ENCODE measurements at places on chromosomes 7 and 10.

- DNase-seq, result no peak
Observed at GRCh38 chr7:38881947-38882684, 26.9 kb downstream of the VPS41 start.

DNA sequence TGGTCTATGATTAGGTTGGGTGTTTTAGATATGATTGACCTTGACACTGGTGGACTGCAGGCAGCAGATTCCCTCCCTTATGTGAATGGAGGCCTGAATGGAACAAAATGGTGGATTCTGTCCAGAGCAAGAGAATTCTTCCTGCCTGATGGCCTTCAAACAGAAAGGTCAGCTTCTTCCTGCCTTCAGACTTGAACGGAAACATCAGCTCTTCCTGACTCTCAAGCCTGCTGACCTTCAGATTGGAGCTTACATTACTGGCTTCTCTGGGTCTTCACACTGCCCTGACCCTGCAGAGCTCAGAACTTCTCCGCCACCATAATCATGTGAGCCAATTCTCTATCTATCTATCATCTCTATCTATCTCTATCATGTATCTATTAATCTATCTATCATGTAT lies 111.6 kb downstream of the RAMP3 start:
- DNase-seq, result no peak

DNA sequence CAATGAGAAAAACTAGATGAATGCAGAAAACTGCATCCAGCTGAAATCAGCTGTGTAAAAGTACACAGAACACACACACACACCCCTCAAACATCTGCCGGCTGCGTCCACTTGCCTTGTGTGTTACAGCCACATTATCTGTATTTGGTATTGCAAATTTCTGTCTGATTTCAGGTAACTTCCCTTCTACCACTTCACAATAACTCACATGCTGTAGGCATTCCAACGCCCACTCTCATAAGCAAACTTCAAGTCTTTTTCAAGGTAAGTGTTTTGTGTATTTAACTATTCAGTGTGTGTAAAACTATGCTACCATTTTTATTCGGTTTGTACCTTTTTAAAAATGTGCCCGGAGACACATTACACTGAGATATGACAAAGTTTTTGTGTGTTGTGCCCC lies 594.2 kb downstream of the SORCS1 start:
- no peak for DNase-seq

- DNase-seq, result no peak
Observed at GRCh38 chr10:71127773-71128172, 84.6 kb upstream of the UNC5B start.

DNA sequence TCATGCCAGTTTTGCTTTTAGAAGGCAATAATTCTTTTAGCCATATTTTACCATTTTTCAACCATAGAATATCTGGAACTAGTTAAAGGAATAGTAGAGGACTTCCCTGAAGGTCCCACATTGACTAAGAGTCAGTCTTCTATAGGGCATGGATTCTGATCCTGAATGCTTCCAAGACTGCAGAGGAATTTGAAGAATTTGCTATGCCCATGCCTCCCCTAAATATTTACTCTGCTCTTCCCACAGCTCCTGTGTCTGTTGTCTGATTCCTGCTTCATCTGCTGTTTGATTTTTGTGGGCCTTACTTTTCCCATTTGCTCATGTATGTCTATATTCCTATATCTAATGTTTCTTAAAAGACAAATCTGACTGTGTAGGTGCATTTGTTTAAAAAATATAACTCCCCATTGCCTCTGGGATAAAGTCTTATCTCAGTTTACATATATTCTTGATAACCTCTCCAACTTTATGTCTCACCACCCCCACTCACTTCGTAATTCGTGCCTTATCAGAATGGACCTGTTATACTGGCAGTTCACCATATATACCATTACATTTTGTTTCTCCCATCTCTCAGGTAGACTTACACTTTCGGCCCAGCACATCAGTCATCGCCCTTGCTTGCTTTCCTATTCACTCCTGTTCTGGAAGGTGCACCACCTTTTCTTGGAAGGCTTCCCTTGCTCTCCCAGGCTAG lies 33.9 kb downstream of the LRRC4 start:
- no peak for DNase-seq

DNA sequence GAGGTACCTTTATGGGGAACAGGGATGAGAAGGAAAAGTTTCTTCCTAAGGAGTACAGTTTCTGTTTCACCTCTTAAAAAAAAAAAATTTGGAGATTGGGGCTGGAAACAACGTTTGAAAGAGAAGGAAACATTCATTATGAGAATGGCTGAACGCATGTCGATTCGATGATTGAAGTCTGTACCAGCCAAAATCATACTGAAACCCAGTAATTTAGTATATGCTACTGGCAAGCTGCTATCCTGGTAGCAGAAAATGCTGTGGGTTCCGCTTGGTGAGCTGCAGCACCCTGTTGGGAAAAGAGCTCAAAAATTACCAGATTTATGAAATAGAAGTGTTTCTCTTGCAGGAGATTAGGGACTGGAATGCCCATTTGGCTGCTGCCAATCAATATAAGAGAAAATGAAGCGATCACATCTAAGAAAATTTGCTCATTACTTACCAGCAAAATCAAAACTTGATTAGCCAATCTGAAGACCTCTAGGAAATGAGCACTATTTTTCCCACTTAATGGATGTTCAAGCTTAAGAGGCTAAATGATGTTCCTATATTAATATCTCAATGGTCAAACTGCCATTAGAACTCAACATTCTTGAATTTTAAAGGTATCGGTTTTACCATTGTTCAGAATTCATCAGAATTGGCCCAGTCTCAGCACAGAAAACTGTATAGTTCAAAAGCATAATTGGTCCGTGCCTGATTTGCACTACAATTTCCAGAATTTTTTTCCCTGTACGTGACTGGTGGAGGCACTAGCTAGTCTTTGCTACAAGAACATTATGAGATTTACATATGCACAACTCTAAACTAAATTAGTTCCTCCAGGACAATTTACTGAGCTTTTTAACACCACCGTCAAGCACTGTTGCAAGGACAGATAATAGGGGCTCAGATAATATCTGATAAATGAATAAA lies 1.2 kb upstream of the ITGB1 start:
- DNase-seq, result no peak

- peak; percentile 72 for DNase-seq
Observed at GRCh38 chr7:151814400-151815009, 62.4 kb downstream of the PRKAG2 start.

- no peak for DNase-seq
Observed at GRCh38 chr7:47513741-47514241, 68.1 kb downstream of the TNS3 start.

DNA sequence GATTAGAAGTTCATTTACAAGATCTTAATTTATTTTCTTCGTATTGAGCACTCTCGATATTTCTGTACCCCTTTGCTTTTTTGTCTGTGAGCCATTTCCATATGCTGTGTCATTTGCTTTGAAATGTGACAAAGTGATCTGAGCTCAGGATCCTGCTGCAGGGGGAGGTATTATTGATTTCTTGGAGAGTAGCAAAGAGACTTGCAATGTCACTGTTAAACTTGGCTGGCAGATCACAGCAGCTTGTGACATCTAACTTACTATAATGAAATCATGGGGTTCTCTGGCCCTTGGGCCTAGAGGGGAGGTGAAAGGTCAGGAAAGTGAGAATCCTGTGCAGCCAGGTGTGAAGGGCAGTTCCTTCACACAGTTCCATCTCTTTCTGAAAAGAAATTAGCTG lies 923.4 kb downstream of the REEP3 start:
- DNase-seq, result no peak

- DNase-seq, result no peak
Observed at GRCh38 chr7:114303301-114303700, 111.3 kb upstream of the FOXP2 start.

DNA sequence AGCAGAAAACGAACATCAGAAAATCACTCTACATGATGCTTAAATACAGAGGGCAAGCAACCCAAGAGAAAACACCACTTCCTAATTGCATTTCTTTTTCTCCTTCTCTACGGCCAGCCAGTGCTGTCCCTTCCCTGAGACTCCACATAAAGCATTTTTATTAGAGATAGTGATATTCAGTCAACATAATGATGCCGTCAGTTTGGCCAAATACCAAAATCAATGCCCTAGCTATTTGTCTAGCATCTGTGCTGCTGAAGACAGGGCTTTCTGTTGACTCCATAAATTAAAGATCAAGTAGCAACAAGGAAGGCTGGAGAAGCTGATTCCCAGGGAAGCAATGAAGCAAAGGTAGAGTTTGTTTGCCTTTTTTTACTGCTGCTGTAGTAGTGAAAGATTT lies 1024.9 kb downstream of the REEP3 start:
- no peak for DNase-seq

- DNase-seq, result no peak
Observed at GRCh38 chr10:69734797-69735468, 66.8 kb upstream of the COL13A1 start.

GRCh38 chr7:5217851-5218331 lies 27.9 kb downstream of the WIPI2 start:
- DNase-seq, result no peak

DNA sequence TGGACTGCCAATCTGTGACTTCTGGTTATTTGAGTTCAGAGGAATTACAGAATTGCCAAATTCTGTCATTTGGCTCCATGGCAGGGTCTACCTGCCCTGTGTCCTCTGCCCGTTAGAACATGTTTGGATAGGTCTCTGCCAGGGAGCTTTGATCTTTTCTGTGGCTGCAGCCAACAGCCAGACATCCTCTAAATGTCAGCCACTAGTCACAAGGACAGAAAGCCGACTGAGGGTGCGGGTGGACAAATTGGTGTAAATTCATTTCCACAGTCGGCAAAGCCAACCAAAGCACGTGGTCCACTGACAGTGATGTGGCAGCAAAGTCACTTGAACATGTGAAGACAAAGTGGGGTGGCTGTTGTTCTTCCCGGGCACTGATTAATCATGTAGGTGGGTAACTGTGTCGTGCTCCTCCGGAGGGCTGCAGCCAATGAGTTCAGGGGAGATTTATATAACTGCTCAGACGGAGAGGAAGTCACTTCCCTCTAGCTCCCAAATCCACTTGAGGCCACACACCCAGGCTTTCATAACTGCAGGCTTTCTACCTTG lies 26.7 kb upstream of the CAMK1D start:
- no peak for DNase-seq

DNA sequence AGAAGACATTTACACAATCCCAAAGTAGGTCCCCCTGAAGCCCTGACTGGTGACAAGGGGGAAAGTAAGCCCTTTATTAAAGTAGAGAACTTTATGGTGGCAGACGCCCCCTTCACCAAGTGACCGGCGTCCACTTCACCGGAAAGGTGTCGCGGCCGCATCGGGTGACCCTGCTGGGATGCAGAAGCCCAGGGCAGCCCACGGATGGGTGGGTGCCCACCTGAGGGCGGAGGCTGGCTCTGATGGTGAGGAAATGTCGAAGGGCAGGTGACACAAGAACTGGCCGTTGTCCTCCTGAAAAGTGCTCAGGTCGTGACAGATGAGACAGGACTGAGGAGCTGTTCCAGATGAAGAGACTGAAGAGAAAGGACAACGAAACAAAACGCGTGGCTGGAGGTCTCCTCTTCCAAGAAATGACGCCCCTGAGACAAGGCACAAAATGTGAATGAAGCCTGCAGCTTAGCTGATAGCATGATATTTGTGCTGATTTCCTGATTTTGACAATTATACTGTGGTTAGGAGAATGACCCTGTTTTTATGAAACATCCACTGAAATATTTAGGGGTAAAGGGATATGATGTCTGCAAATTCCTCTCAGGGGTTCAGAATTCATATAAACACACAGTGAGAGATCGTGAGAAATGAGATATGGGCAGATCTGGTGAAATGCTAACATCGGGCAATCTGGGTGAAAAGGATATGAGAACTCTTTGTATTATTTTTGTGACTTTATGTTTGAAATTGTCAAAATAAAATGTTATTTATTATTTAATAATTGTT lies 123.9 kb downstream of the PRKAG2 start:
- DNase-seq, result no peak

DNA sequence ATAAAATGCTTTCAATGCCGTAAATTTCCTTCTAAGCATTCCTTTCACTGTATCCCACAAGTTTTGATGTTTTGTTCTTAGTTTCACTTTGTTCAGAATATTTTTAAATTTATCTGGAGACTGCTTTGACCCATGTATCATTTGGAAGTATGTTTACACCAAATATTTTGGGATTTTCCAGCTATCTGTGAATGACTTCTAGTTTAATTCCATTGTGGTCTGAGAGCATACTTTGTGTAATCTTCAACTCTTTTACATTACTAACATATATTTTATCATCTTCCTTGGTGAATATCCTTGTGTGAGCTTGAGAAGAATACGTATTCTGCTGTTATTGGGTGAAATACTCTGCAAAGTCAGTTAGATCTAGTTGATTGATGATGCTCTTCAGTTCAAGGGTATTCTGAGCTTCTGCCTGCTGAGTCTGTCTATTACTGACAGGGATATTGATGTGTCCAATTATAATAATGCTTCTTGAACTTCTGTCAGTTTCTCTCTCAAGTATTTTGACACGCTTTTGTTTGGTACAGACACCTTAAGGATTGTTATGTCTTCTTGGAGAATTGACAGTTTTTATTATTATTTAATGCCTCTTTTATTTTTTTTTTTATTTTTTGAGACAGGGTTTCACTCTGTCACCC lies 31.6 kb downstream of the MKLN1 start:
- DNase-seq, result no peak

- DNase-seq, result no peak
Observed at GRCh38 chr10:77620731-77621130, 16.9 kb downstream of the KCNMA1 start.

GRCh38 chr7:18762189-18762588 lies 266.6 kb downstream of the HDAC9 start:
- DNase-seq, result no peak

DNA sequence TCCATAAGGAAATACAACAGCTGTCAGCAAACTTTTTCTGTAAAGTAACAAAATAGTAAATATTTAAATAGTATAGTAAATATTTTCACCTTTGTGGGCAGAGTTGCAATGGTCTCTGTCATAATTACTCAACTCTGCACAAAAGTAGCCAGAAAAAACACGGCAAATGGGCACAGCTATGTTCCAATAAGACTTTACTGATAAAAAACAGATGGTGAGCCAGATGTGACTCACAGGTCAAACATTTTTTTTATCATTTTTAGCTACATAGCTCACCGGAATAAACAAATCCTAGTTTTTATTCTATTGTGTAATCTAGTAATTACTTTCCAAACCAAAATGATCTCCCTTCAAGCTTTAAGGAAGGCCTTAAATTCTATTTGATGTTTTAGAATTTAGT lies 55.3 kb downstream of the NCAPG2 start:
- no peak for DNase-seq

DNA sequence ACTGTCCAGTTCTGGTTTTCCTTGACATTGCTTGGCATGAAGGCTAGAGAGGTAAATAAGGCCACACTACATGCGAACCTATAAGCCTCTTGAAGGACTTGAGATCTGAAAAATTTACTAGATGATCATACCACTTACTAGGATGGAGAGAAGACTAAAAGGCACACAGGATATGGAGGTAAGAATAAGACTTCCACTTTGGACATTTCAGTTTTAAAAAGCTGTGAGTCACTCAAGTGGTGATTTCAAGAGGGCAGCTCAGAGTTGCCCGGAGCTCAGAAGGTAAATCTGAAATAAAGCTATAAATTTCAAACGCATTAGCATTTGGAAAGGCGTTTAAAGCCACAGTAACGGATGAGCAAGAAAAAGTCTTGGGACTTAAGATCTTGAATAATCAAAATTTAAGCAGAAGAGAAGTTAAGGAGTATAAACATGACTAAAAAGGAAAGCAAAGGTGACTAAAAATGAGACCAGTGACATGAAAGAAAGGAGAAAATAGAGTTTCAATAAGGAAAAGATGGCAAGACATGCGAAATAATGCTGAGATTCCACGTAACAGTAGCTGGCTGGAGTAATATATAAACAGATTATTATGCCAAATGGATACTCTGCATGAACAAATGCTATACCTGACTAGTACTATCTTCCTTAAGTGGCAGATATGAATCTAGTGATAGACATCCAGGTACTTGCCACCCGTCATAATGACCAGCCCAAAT lies 68.3 kb downstream of the SNX13 start:
- DNase-seq, result no peak
